ENCODE measurements at places on chromosomes 12 and 14.

DNA sequence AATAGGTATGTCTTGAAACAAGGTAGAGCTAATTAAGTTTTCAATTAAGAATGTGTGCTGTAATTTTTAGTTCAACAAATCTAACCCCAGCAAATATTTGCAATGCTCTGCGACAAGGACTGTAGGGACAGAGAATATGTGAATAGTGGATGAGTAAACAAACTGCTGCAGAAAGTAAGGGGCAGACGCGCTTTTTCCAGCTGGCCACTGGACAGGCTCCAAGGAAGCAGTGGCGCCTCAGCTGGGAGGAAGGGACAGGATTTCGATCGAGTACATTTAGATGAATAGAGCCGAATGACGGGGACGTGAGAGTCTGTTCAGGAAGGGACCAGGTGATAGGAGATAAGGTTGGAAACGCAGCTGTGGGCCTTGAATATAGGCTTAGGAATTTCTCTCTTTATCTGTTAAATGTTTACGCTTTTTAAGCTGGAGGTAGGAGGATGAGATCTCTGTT, 69.3 kb downstream of the ELK3 start:
- no peak for DNase-seq
- no peak overlapping the region for H3K27ac ChIP-seq
- H3K4me1 ChIP-seq: peaks cover 6% of the 10 kb centered on the region
- H3K27me3 ChIP-seq: no peaks in the 10 kb centered on the region

GRCh38 chr12:30748147-30748546, 6.6 kb downstream of the CAPRIN2 start:
- H3K27me3 ChIP-seq: no peaks in the 10 kb centered on the region
- H3K4me3 ChIP-seq: no peak overlapping the region
- H3K4me1 ChIP-seq: peaks cover under 1% of the 10 kb centered on the region
- peaks cover 21% of the 10 kb centered on the region for H3K36me3 ChIP-seq
- DNase-seq: no peak

DNA sequence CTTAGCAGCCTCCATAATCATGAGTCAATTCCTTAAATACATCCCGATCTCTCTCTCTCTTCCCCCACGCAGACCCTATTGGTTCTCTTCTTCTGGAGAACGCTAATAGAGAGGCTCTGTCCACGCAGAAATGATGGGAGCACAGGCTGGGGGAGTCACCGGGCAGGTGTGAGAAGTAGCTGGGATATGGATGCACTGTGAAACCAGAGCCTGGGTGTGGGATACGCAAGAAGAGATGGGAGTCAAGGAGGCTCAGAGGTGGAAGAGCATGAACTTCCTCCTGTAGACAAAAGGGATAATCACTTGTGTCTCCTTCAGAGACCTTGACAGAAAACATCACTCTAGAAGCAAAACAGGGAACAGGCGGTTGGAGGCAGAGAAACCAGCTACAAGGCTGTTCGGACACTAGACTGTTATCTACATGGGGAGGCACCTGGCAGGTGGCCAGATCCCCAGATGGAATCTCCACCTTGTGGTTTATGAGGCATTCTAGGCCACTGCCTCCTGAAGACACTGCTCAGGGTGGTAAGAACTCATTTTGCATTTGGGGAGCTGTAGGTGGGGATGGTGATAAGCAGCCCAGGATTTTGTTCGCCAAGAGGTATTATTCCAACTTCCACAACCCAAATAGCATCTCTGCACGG, 7.2 kb upstream of the SELPLG start:
- H3K27me3 ChIP-seq: no peaks in the 10 kb centered on the region
- H3K4me3 ChIP-seq: no peak overlapping the region
- DNase-seq: no peak
- H3K4me1 ChIP-seq: peaks cover 27% of the 10 kb centered on the region
- H3K27ac ChIP-seq: no peak overlapping the region

DNA sequence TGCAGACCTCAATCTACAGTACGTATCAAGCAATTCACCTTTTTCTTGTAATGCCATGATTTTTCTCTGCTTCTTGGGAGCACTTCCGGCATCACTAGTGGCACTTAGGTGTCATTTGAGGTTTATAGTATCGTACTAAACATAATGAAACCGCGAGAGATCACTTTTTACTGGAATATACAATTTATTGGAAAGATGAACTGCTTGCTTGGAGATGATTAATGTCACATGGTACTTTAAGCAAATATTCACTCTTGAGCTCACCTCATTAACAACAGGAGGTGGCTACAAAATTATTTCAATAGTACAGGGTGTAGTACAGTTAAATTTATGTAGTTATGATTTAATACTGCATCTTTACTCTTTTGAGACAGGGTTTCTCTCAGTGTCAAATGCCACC, 11.5 kb downstream of the FUT8 start:
- no peaks in the 10 kb centered on the region for H3K27me3 ChIP-seq
- H3K27ac ChIP-seq: no peak overlapping the region
- no peak for DNase-seq
- H3K4me1 ChIP-seq: no peaks in the 10 kb centered on the region

- no peaks in the 10 kb centered on the region for H3K4me1 ChIP-seq
- H3K27me3 ChIP-seq: no peaks in the 10 kb centered on the region
- DNase-seq: no peak
- no peak overlapping the region for H3K27ac ChIP-seq
Measured at GRCh38 chr14:35988972-35989690, 163.0 kb downstream of the BRMS1L start.

DNA sequence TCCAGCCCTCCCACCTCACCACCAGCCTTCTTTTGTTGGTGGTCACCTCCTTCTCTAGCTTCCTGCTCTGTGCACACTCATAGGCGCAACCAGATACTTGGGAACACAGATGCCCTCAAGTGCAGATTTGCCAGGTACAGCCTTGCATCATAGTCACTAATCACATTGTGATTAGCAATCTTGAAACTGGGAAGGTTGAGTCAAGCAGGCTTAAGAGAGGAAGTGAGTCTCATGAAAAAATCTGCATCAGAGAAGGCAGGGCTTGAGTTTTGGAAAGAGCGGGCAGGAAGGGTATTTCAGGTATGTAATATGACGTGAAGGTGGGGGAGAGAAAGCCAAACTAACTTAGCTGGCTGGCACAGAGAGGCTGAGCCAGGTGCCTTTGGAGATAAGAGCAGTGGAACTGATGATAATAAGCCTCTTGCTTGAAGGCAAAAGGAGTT, 2.7 kb upstream of the RABGGTA start:
- H3K4me3 ChIP-seq: no peak overlapping the region
- H3K27me3 ChIP-seq: no peaks in the 10 kb centered on the region
- H3K4me1 ChIP-seq: no peaks in the 10 kb centered on the region
- no peak for DNase-seq

DNA sequence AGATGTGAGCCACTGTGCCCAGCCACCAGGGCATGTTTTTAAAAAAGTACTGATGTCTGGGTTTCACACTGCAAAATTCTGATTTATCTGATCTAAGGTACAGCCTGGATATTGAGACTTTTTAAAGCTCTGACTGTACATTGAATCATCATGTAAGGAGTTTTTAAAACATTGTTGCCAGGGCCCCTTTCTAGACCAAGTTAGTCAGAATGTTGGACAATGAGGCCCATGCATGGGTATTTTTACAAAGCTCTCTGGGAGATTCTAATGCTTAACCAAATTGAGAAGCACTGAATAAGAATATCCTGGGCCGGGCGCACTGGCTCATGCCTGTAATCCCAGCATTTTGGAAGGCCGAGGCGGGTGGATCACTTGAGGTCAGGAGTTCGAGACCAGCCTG, 16.7 kb downstream of the TMEM19 start:
- no peak overlapping the region for H3K27ac ChIP-seq
- H3K4me1 ChIP-seq: no peaks in the 10 kb centered on the region
- DNase-seq: no peak

GRCh38 chr14:75147423-75148071, 20.7 kb upstream of the NEK9 start:
- peaks cover 10% of the 10 kb centered on the region for H3K36me3 ChIP-seq
- H3K27me3 ChIP-seq: no peaks in the 10 kb centered on the region
- H3K4me3 ChIP-seq: no peak overlapping the region
- peaks cover 68% of the 10 kb centered on the region for H3K4me1 ChIP-seq
- H3K27ac ChIP-seq: peak overlapping the region; percentile 76

GRCh38 chr14:85519661-85520305, 10.2 kb upstream of the FLRT2 start:
- H3K4me1 ChIP-seq: peaks cover 5% of the 10 kb centered on the region
- no peak for DNase-seq
- no peak overlapping the region for H3K27ac ChIP-seq
- no peaks in the 10 kb centered on the region for H3K36me3 ChIP-seq
- H3K4me3 ChIP-seq: no peak overlapping the region
- H3K27me3 ChIP-seq: no peaks in the 10 kb centered on the region

- H3K36me3 ChIP-seq: peaks cover 7% of the 10 kb centered on the region
- no peaks in the 10 kb centered on the region for H3K27me3 ChIP-seq
- H3K4me1 ChIP-seq: no peaks in the 10 kb centered on the region
- no peak overlapping the region for H3K27ac ChIP-seq
- no peak for DNase-seq
Measured at GRCh38 chr12:42396473-42397259, 70.7 kb downstream of the PPHLN1 start.

DNA sequence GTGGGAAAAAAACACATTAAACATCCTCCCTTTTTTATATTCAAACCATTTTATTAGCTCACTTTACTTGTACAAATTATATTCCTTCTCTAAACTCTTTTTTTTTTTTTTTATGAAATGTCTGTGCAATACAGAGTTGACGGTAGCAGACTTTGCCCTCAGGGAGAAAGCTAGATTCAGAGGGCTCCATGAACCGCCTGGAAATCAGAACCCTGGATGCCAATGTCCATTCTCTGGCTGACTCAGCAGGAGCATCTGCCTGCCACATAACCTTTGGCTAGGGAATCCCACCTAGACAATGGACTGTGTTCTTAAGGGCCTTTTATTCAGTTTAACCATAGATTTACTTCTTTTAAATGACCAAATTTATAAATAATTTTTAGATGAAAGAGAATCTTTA, 467.0 kb downstream of the MDGA2 start:
- no peaks in the 10 kb centered on the region for H3K36me3 ChIP-seq
- no peak for DNase-seq
- H3K27me3 ChIP-seq: no peaks in the 10 kb centered on the region

GRCh38 chr12:49903700-49904423, at the start of gene FAIM2:
TSS of gene FAIM2 (minus strand) at chr12:49903900. CDS start at chr12:49903792, 108 bp downstream.
- H3K27ac ChIP-seq: no peak within 1 kb of the TSS
- peak; percentile 56 for DNase-seq
- H3K27me3 ChIP-seq: peaks cover 16% of the 10 kb centered on the region
- peak within 1 kb of the TSS; percentile 56 for H3K4me3 ChIP-seq
- H3K36me3 ChIP-seq: no peaks in the 10 kb centered on the region

- no peak overlapping the region for H3K27ac ChIP-seq
- no peaks in the 10 kb centered on the region for H3K36me3 ChIP-seq
- H3K4me1 ChIP-seq: no peaks in the 10 kb centered on the region
- no peak for DNase-seq
Measured at GRCh38 chr12:109679501-109680263, 33.9 kb upstream of the FAM222A start.

DNA sequence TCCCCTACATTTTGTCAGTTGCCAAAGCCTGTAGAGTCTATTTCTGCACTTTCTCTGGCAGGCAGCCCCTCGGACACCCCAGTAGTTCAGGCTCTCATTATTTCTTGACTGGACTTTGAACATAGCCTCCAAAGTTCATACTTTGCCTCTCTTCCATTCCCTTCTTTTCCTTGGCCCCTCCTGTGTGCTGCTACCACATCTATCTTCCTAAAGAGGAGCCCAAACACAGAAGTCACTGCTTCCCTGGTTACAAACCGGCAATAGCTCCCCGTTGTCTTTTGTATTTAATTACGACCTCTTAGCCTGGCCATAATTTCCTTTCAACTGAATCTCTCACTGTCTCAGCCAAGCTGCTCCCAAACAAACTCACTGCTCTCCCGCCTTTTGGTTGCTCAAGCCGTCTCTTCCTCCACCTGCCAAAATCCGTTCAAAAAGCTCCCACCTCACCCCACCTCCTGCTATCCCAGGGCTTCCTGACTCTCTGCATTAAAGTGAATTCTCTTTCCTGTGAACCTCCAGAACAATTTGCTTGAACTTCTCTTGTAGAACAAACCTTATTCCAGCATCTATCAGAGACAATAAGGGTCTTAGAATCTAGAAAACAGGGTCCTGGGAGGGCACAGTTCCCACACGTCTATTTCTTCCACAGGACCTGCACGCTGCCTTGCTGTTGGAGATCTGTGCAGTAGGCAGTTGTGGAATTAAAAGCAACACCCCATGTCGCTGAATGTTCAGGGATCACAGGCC, 46.9 kb downstream of the PRMT8 start:
- H3K4me3 ChIP-seq: no peak overlapping the region
- H3K27ac ChIP-seq: no peak overlapping the region
- H3K36me3 ChIP-seq: no peaks in the 10 kb centered on the region
- H3K27me3 ChIP-seq: no peaks in the 10 kb centered on the region
- peaks cover 14% of the 10 kb centered on the region for H3K4me1 ChIP-seq
- DNase-seq: no peak

GRCh38 chr12:4251216-4251891, 22.2 kb upstream of the CCND2 start:
- no peak overlapping the region for H3K27ac ChIP-seq
- H3K36me3 ChIP-seq: no peaks in the 10 kb centered on the region
- DNase-seq: no peak
- H3K27me3 ChIP-seq: no peaks in the 10 kb centered on the region
- H3K4me1 ChIP-seq: no peaks in the 10 kb centered on the region

- no peaks in the 10 kb centered on the region for H3K36me3 ChIP-seq
- peaks cover 26% of the 10 kb centered on the region for H3K4me1 ChIP-seq
- H3K27me3 ChIP-seq: no peaks in the 10 kb centered on the region
- no peak overlapping the region for H3K27ac ChIP-seq
Measured at GRCh38 chr12:5440978-5441377, 9.1 kb downstream of the NTF3 start.

- peaks cover 54% of the 10 kb centered on the region for H3K27me3 ChIP-seq
- no peak for DNase-seq
- no peak overlapping the region for H3K4me3 ChIP-seq
- no peaks in the 10 kb centered on the region for H3K36me3 ChIP-seq
Measured at GRCh38 chr14:47674148-47674542, 1.3 kb downstream of the MDGA2 start.

GRCh38 chr12:54249489-54249888, 30.4 kb downstream of the CBX5 start:
- no peaks in the 10 kb centered on the region for H3K36me3 ChIP-seq
- no peaks in the 10 kb centered on the region for H3K27me3 ChIP-seq
- H3K4me3 ChIP-seq: no peak overlapping the region
- H3K4me1 ChIP-seq: no peaks in the 10 kb centered on the region

DNA sequence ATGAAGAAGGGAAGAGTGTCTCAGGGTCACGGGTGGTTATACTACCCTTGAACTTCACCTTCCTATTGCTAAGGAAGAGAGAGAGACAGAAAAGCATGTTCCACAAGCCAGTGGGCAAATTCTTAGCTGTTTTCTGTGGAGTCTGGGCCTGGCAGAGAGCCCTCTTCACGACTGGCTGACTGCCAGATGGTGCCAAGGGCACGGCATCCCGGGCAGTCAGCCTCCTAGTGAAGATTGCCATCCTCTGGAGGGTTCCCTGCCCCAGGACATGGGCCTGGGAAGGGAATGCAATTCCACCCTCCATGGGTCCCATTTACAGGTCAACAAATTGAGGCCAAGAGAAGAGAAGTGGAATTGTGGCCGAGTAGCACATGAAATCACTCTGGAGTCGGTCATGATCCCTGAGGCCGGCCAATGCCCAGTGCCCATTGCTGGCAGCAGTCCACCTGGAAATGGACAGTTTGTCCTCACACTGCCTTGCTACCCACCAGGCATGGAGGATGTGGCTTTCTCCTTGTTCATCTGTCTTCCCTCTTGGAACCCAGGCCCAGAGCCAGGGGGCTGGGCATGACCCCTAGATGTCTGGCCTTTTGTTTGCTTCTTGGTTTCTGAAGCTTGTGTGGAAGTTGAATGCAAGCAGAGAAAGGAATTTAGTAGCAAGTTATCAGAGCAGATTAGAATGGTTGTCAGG, 9.9 kb downstream of the TUNAR start:
- no peak for DNase-seq
- H3K4me1 ChIP-seq: peaks cover 9% of the 10 kb centered on the region
- no peaks in the 10 kb centered on the region for H3K36me3 ChIP-seq
- H3K27ac ChIP-seq: no peak overlapping the region

Data from tibial artery (tissue), 4 donors.